Natural killer cell treated with Interleukin-12 subunit alpha and Interleukin-12 subunit beta and Interleukin-15 and Interleukin-18, amount 100 ng/mL, for 72 hours (primary cell): ENCODE measurements at places on chromosomes 3 and 15.

GRCh38 chr15:50280271-50280670 is 14.7 kb upstream of the HDC start:
- DNase-seq = no peak

DNA sequence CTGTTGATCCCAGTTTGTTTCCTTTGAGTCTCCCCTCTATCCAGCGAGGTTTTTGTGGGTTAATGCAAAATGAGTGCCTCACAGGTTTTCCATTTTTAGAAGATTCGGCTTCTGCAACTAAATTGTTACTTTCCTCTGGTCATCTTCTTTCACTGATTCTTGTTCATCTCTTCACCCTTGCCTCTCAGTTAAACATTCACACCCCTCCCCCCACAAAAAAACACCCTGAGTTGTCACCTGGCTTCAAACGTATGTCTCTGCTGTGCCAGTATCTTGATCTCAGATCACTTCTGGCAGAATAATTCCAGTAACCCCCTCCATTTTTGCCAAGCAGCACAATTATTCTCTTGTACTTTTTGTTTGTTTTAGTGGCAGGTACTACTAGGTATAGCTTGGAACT is 12.3 kb upstream of the CLDN16 start:
- DNase-seq = no peak

GRCh38 chr3:126154391-126155279 is 25.8 kb downstream of the ALDH1L1 start:
- no peak for DNase-seq

GRCh38 chr3:188915127-188915526 is 256.6 kb upstream of the TPRG1 start:
- peak; percentile 66 for DNase-seq

GRCh38 chr3:147269907-147270306 is 136.4 kb downstream of the ZIC4 start:
- DNase-seq = no peak

- no peak for DNase-seq
Observed at GRCh38 chr15:35479423-35479822, 66.5 kb downstream of the DPH6 start.

GRCh38 chr3:157533298-157534070 is 30.3 kb upstream of the VEPH1 start:
- DNase-seq = no peak

DNA sequence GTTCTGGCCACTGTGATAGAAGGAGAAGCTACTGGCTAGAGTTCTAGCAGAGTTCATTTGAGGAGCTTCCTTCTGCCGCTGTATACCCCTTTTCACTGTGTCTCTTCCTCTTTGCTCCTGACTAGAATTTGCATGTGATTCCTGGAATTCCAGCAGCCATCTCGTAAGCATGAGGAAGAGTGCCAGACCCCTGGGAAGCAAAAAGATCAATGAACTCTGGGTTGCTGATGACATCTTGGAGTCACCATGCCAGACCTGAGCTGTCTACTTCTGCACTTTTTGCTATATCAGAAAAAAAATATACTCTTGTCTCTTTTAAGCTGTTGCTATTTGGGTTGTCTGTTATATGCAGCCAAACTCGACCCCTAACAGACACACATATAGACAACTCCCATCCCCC is 3.7 kb upstream of the ADAMTS17 start:
- DNase-seq = no peak

- no peak for DNase-seq
Observed at GRCh38 chr15:83734487-83734886, 80.6 kb downstream of the ADAMTSL3 start.

- DNase-seq = no peak
Observed at GRCh38 chr3:133966954-133967353, 62.8 kb downstream of the SLCO2A1 start.

- no peak for DNase-seq
Observed at GRCh38 chr15:40696228-40696627, 1.3 kb downstream of the RAD51 start.

GRCh38 chr15:24772266-24772665 is 96.7 kb downstream of the NPAP1 start:
- DNase-seq = no peak

- DNase-seq = no peak
Observed at GRCh38 chr15:74855857-74856256, 12.9 kb upstream of the ULK3 start.

- DNase-seq = no peak
Observed at GRCh38 chr3:54906763-54907162, 21.1 kb downstream of the LRTM1 start.

DNA sequence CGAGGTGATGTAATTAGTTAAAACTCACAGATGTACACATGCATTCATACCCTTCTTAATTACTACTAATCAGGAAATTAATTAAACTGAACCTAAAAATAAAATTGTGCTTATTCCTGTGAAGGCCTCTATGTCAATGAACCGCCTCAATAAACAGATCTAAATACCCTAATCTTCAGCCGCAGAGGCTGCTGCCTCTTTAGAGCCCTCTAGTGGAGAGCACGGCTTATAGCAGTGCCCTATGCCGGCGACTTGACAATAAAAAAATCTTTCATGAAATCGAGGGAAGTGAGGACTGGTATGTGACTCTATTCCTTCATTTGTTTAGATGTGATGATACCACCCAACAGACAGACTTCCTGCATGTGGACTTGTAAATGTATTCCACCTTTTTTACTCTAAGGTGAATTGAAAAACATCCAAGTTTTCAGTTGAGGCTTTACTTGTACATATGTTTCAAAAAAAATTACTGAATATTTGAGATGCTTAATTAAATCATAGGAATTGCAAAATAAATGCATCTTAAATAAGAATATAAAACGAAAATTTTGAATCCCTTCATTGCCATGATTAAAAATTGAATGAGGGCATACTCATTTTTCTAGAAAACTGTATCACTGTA is 8.3 kb upstream of the EPHA3 start:
- no peak for DNase-seq

GRCh38 chr3:106299300-106300098 is 430.7 kb upstream of the CBLB start:
- DNase-seq = no peak

DNA sequence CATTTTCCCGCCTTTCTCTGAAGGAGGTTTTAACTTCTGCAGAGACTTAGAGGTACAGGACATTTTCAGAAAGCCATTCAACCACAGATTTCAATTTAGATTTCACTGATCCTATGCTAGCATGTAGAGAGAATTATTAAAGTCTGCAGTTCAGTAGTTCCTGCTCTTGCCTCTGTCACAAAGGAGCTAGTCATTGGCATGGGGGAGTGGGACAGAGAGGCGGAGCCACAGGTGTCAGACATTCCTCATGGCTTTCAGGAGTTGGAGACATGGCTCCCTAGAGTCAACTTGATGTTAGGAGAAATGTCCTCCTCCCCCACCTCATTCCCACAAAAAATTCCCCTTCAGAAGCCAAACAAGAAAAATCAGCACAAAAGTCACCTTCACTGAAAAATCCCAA is 66.0 kb upstream of the SIAH2 start:
- DNase-seq = no peak

GRCh38 chr15:92797168-92798052 is 102.7 kb upstream of the CHD2 start:
- no peak for DNase-seq

GRCh38 chr3:76954412-76954811 is 85.5 kb upstream of the ROBO2 start:
- DNase-seq = no peak

DNA sequence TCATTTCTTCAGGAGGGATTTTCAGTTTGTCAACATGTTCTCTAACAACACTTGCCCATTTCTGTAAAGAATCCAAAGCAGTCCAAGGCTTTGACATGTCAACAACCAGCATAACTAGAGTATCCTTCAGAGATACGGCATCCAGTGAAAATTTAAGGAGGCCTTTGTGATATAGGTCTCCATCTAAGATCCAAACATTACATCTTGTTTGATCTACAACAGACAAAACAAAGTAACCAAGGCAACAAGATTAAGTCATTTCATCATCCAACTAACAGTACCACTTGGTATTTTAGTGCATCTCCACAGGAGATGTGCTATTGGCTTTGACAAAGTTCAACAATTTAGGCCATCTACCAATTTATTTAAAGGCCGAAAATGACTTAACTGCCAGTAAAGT is 25.8 kb downstream of the DYNC1LI1 start:
- DNase-seq = no peak

DNA sequence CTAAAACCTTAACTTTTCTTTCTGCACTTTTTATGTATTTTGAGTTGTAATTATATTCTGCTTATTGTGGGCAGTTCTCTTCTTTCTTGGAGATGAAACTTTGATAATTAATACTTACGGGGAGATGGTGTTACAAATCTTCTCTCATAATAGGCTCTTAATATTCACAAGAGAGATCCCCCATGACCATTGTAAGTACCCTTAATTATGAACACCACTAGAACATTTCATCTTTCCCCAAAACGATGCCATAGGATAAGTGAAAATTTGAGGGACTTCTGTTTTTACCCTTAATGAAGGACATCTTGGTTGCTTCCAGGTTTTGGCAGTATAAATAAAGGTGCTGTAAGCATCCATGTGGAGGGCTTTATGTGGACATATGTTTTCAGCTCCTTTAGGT is 60.7 kb downstream of the PIAS1 start:
- no peak for DNase-seq

DNA sequence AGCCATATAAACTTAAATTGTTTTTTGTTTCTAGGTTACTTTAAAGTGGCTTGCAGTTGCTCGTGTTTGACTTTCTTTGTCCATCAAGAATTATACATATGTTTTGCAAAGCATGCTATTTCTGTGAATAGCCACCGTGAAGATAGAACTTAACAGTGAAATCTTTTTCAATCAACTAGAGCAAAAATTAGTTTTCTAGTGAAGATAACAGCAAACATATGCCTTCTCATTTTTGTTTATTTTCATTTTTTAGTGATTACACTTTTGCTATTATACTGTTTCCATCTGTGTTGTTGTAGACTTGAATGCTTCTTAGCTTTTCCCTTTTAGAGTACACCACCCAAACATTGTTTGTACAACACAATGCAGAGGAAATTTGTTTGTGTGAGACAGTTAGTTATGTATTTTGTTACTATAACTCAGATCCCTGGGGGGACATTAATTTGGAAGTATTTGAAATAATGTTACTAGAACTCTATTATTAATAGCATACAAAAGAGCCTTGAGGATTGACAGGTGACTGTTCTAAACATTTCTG is 62.8 kb downstream of the CRYBG3 start:
- no peak for DNase-seq

DNA sequence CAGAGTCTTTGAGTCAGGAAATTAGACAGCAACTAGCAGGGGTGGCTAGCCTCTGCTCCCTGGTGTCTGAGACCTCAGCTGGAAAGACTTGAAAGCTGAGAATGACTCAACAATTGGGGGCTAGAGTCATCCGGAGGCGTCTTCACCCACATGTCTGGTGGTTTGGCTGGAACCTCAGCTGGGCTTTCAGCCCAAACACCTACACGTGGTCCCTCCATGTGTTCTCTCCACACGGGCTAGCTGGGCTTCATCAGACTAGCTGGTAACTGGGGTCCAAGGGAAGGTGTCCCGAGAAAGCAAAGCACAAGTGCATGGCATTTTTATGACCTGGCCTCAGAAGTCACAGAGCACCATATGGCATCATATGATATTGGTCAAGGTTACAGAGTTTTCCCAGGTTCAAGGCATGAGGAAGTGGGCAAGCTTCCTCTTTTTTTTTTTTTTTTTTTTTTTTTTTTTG is 19.9 kb upstream of the ABHD2 start:
- DNase-seq = peak; percentile 82

- no peak for DNase-seq
Observed at GRCh38 chr3:170725285-170725731, 139.4 kb upstream of the SLC7A14 start.

DNA sequence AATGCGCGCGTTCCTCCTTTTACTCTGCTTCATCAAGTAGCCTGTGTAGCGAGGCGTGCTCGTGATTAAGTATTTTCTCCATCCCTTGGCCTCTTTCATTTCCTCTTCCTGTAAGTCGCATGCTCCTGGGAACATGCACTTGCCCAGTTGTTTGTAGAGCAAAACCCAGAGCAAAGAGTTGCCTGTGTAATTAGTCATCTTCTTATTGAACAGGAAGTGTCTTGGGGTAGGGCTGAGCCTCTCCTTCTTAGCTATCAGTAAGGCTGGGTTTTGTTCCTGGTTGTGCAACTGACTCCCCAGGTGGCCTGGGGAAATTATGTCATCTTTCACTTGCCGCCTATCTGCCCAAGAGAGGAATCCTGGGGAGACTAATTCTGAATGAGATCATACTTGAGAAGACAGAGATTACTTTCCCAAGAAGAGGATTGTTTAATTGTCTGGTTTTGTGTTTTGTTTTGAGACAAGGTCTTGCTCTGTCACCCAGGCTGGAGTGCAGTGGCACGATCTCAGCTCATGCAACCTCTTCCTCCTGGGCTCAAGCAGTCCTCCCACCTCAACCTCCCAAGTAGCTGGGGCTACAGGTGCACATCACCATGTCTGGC is 14.9 kb downstream of the LIPH start:
- DNase-seq = no peak

GRCh38 chr15:48754011-48754410 is 56.9 kb downstream of the CEP152 start:
- no peak for DNase-seq

GRCh38 chr15:74763416-74763815 is 14.8 kb downstream of the CYP1A2 start:
- DNase-seq = no peak

DNA sequence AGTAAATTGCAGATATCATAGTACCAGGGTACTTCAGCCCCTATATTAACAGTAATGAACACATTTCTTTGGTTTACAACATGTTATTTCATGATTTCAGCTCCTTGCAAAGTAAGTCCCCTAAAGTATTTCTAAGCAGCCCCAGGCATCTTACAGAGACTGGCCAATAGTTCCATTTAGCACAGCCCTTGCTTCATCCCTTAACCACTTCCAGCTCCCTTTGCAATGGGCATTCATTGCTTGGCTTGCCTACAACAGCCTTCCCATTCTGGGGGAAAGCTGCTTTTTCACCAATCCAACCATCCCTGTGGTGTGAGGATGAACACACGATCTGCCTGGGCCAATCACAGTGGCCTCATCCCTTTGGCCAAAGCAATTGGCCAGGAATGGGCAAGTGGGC is 67.2 kb upstream of the XCR1 start:
- no peak for DNase-seq

- no peak for DNase-seq
Observed at GRCh38 chr15:55344206-55344605, 25.2 kb downstream of the PIGB start.

DNA sequence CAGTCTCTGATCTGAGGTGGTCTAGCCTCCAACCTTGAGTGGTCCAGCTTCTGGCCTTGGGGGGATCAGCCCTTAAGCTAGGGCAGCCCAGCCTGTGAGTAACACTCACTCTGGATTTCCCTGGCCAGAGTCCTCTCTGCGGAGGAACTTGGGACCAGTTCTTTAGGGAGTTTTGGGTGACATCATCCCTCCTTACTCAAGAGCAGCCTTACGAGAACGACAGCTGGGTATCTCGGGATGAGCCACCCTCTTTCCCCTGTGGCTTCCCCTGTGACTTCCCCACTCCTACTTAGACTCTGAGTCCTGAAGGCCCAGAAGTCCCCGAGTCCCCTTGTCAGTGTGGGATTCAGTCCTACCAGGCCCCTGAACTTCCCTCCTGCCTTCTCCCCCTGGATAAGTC is 10.2 kb upstream of the PLXND1 start:
- no peak for DNase-seq

GRCh38 chr15:60830479-60830878 is 351.5 kb upstream of the ICE2 start:
- no peak for DNase-seq
